ENCODE measurements at places on chromosomes 11 and 22.

DNA sequence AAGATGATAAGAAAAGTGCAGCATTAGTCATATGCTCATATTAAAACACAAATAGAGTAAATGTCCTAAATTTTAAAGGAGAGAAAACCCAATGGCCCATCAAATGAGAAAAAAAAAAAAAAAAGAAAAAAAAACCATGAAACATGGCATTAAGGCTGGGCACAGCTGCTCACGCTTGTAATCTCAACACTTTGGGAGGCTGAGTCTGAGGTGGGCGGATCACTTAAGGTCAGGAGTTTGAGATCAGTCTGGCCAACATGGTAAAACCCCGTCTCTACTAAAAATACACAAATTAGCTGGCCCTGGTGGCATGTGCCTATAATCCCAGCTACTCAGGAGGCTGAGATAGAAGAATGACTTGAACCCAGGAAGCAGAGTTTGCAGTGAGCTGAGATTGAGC lies 515.5 kb upstream of the ANO3 start:
- DNase-seq, result no peak

DNA sequence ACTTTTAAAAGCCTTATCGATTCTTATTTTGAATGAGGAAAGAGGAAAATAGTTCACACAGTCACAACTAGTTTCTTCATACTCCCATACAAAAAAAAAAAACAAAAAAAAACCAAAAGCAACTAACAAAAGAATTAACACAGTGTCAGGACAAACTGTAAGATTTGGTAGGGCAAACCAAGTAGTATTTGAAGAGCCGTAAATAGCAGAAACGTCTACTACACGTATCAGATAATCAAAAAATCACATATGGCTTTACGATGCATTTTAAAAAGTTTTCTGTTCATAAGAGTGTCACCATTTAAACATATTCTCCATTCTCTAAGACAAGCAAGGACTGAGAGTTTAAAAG lies 2.3 kb downstream of the PICALM start:
- DNase-seq, result no peak

GRCh38 chr11:69238573-69239351 lies 55.2 kb upstream of the MYEOV start:
- no peak for DNase-seq

DNA sequence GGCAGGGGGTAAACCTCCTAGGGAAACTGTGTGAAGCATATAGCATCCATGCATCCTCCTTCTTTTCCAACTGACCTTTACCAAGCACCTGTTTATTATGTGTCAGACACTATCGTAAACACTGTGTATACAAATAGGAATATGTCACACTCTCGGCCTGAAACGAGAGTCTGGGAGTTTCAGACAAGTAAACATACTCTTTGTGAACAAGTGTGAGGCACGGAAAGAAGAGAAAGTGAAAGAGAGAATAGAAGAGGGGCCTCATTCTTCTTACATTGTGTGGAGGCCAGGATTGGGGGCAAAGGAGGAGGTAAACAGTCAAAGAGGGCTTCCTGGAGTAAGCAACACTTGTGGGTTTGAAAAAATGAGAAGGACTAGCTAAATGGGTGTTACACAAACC lies 16.4 kb downstream of the CSNK2A3 start:
- DNase-seq, result no peak

DNA sequence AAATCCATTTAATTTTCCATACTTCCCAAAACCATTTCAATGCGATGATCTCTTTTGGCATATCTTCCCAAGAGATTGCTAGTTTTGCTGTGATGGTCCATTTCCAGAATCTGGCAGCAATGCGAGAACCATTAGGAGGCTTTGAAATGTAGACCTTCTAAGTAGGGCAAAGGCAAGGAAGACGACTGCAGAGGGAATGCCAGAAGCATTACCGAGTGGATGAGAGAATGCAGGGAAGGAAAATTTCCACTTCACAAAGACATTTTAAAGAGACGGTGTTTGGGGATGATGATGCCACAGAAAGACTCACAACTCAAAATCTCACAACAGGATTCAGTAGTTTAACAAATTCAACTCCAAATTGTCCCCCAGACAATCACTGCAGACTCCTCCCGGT lies 471 bp upstream of the CEP126 start:
- DNase-seq, result no peak

DNA sequence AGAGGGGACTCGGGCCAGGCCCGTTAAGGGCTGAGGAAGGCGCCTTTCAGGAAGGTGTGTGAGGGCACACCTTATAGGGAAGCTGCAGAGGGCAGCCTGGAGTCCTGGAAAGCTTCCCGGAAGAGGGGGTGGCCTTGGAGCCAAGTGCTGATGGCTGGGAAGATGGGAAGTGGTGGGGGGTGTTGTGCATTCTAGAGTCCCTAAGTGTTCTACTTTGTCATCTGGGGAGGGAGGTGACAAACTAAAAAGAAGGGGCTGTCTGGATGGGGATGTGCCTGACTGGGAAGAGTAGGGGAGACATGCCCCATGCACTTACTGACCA lies 6.8 kb downstream of the ZDHHC8 start:
- DNase-seq, result no peak

DNA sequence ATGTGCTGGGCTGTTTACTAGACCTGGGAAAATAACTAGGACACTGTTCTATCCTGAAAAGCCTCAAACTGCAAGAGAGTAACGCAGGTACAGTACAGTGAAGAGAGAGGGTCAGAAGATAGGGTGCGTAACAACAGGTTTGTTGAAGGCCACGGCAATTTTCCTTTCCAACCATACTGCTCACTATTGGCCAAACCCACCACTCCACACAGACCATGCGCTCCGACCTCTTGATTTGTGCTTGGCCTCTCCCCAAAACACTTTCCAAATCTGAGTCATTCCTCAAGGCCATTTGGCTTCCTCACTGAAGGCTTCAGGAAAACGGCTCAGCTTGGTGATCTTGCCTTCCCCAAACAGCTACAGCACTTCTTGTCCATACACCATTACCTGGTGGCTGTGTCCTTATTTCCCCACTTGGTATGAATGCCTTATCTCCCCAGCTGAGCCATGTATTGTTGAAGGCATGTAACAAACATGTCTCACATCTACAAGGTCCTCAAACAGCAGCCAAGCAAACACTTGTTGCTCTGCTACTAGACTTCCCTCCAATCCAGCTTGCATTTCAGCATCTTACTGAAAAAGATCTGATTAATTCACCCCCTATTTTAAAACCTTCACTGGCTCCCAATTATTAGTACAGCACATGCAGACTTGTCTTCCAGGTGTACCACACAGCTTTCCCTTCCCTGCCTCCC lies 40.9 kb downstream of the TCF20 start:
- no peak for DNase-seq

- DNase-seq, result peak; percentile 91
These were observed 5.5 kb downstream of the CATSPER1 start for GRCh38 chr11:66020618-66021357.

DNA sequence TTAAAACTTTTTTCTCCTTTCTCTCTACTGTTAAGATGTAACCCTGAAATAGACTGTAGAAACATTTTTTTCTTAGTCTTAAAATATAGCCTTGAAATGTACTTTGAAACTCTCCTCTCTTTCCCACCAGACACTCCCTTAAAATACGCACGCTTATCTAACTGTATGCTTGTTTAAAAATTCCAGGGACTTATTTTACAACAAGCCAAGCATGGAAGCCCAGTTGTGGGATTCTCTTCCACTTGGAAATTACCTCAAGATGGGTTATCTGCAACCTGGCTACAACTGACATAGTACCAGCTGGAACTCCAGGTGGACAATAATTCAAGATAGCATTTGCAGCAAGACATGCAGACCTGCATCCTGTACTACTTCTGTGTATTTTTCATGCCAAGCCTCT lies 12.1 kb upstream of the CHORDC1 start:
- DNase-seq, result no peak

DNA sequence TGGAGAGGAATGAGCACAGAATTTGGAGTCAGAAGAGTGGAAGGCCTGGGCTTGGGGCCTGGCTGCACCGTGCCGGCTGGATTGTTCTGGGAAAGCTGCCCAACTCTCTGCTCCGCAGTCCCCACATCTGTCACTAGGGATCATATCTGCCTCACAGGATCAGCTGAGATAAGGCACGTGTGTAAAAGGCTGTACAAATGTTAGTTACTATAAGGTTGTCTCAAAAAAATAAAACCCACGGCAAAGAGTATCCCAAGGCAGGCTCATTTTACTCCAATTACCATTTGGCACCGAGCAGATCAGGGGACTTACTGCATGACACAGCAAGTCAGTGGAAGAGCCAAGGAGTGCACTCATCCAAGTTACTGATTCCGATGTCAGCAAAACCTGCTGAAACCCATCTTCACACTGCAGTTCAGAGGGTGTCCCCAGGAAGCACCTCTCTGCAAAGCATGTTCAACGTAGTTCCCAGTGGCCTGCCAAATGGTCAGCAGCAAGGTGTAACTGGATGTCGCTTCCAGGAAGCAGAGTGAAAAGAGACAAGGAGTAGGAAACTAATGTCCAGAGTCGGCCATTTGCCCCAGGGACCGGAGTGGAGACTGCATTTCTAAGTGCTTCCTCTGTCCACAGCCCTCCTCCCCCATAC lies 18.1 kb upstream of the MRTFA start:
- peak; percentile 71 for DNase-seq

- DNase-seq, result no peak
These were observed 355.2 kb upstream of the NARS2 start for GRCh38 chr11:78929906-78930220.

DNA sequence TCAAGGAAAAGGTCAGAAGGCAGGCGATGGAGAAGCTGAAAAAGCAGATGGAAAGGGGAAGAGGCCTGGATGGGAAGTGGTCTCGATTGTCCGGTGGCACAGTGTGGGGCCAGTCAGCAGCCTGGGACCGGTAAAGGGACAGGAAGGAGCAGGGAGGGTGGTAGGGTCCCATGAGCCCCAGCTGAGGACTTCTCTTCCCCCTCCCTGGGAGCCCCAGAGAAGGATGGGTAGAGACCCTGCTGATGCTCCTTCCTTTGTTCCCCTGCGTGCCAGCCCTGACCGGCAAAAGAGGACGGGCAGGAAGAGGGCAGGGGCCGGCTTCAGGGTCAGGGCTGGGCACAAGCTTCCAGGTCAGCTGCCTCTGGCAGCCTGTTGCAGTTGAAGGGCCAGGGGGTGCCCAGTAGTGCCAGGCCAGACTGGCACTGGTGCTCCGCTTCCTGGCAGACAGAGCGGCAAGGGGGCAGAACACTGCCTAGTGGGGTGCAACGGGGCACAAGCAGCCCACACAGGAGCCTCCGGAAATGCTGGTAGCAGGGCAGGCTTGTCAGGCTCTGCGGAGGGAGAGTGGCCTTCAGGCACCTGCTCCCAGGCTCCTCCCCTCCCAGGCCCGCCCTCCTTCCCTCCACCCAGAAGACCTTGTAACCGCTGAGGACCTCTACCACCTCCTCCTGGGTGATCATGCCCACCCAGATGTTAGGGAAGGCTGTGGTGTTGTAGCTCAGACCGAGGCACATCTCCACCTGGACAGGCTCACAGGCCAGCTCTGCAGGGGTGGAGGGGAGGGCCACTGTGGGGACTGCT lies 739 bp upstream of the C1QTNF5 start:
- DNase-seq, result no peak

DNA sequence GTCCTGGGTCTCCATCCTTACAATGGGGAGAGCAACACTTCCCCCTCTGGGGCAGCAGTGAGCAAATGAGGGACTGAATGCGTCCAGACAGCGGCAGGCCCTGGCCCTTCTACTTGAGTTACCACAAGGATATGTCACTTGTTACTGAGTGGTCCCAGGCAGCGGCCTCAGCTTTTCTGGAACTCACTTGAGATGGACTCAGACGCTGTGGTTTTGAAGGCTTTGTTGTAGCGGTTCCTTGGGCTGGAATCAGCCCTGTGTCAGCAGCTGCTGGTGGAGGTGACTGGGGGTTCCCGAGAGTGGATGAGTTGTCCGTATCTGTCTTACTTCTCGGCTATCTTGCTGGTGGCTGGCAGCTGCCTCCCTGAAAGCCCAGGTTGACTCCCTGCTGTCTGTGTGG lies 77.0 kb downstream of the MICAL2 start:
- no peak for DNase-seq

GRCh38 chr11:123253911-123254310 lies 58.9 kb upstream of the CLMP start:
- no peak for DNase-seq

DNA sequence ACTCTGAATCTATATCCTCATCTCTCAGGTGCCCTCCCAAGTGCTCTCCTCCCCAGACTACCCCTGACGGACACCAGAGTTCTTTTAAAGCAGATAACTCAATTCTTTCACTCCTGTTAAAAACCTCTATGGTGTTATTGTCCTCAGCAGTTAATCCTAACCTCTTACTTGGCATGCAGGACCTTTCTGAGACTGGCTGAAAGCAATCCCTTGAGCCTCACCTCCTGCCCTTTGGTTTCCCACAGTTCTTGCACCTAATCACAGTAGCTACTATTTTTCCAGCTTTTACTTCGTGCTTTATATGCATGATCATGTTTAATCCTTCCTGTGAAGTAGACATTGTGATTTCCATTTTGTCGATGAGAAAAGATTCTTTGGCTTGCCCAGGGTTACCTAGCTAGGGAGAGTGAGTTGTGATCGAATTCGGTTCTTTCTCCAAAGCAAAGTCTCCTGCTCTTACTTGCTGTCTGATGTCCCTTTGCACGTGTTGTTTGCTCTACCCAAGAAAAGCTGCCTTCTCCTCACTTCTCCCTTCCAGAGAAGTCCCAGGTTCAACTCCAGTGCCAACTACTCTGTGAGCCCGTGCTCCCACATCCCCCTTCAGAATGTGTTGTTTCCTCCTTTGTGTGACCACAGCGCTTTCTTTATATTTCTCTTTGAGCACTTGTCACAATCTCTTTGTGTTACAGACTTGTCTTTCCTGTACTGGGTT lies 2.1 kb downstream of the UBE2L3 start:
- peak; percentile 44 for DNase-seq

- DNase-seq, result no peak
These were observed 357.7 kb downstream of the BUD13 start for GRCh38 chr11:116415095-116415494.

- no peak for DNase-seq
These were observed 106.5 kb downstream of the NAV2 start for GRCh38 chr11:19819148-19819547.

DNA sequence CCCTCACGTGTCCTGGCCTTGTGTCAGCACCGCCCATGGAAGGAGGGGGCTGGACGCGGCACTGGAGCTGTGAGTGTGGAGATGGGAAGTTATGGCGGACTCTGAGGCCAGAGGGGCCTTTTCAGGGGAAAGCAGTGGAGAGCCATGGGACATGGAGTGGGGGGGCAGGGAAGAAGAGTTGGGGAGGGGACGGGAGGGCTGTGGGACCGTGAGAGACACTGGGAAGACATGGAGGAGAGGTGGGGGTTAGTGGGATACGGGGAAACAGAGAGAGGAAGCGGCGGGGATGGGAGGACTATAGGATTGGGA lies 58.2 kb downstream of the FBXO7 start:
- no peak for DNase-seq

DNA sequence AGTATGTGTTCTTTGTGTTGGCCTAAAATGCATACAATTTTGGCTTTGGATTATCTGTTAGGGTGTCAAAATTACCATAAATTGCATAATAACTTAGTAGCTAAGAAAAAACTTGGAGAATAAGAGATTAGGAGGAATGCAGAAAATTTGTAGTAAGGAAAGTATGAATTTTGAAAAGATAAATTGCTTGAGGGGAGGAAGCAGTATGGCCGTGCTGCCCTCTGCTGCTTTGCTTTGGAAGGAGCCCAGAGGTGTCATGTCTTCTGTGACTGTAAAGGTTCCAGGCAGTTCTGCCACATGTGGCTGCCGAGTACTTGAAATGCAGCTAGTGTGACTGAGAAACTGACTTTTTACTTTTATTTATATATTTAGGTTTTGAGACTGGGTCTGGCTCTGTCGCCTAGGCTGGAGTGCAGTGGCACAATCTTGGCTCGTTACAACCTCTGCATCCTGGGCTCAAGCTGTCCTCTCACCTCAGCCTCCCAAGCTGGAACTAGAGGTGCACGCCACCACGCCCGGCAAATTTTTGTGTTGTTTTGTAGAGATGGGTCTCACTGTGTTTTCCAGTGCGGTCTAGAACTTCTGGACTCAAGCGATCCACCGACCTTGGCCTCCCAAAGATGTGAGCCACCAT lies 1.8 kb downstream of the ADSL start:
- DNase-seq, result peak; percentile 85
